Upper lobe of right lung (tissue), 1 donor: ENCODE measurements at places on chromosomes 3 and 15.

- peak; percentile 90 for DNase-seq
Observed at GRCh38 chr3:146160964-146161662, at the start of gene PLOD2. Gene PLOD2, minus strand, starts transcription at chr3:146161184. Its CDS starts 195 bp downstream, at chr3:146160989.

DNA sequence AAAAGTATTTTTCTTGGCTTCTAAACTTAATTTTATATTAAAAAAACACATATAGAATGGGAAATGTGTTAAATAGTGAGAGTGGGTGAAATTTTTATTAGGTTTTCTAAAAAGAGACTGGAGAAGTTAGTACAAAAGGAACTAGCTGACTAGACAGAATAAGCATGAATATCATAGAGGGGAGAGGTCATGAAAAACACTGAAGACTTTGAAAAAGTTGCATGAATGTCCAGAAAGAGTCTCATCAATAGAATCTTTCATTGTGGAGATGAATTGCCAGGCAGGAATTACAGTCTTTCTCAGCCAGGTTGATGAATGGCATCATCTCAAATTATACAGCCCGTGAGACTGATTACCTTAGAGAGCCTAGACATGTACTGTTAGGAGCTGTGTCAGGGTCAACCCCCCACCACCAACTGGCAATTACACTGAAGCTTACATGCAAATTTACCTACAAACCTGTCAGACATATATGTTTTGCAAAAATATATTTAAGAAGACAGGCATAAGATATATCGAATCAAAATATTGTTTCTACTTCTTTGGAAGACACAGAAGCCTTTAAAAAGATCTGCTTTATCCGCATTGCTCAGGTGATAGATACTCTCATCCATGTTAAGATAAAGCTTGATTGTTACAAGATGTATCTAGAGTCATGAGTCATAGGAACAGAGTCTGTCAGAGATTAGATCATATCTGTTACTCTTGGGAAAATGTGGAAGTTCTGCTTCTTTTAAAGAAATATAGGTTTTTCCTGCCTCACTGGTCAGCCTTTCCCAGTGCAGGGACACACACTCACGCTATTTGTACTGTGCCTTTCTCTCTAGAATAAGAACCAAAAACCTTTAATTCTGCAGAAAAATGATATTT lies 34.8 kb upstream of the PFN2 start:
- no peak for DNase-seq

GRCh38 chr15:76588811-76589747 lies 252.5 kb downstream of the ISL2 start:
- DNase-seq: no peak

- no peak for DNase-seq
Observed at GRCh38 chr15:28881600-28881999, 4.2 kb upstream of the APBA2 start.

GRCh38 chr3:45026957-45027356 lies 854 bp downstream of the CLEC3B start:
- DNase-seq: no peak

DNA sequence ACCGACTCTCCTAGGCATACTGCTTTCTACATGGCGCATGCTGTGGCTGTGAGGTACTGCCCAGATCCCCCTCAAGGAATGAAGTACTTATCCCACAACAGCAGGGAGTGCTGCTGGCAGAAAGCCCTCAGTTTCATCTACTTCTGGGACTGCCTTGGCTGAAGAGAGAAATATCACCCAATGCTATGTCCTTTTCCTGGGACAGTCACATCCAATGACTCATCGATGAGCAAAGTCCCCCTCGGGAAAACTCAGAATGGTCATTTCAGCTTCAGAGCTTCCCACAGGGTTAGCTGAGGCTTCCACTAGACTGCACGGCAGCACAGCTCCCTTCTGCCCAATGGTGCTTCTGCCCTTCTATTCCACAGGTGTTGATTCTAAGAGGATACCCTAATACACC lies 3.6 kb upstream of the NMD3 start:
- DNase-seq: no peak
